ENCODE measurements at places on chromosomes 4 and X.

GRCh38 chr4:47209833-47210232 is 178.5 kb downstream of the GABRB1 start:
- DNase-seq: no peak

DNA sequence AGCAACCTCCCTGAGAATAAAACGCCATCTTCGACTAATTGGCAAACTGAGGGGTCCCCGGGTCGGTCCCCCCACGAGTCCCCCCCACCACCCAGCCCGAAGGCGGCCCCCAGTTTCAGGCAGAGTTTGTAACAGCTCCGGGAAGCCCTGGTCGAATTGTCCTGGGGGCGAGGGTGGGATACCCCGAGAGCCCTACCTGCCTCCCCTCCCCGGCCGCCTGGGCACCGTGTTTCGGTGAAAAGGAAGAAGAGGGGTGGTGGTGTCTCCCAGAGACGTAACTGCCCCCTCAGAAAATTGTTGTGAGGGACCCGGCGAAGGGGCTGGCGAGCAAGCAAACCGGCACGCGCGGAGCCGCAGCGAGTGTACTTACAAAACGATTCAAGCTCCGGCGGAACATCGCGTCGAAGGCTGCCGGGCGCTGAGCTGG is 1.2 kb downstream of the ATP11C start:
- DNase-seq: no peak

DNA sequence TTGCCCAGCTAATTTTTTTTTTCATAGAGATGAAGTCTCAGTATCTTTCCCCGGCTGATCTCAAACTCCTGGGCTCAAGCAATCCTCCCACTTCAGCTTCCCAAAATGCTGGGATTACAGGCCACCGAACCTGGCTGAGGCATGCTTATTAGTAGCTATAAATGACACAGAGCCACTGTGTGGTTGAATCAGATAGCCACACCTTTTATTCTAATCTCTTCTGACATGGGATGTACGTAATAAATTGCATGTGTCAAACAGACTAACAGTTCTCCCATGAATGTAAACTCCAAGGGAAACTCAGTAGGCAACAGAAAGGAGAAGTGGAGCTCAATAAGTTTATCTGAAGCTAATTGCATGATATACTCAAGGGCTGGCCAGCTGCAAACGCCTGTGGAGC is 139.8 kb upstream of the VCX3A start:
- no peak for DNase-seq

- DNase-seq: no peak
These were observed 128.2 kb upstream of the ENPEP start for GRCh38 chr4:110347805-110348204.

DNA sequence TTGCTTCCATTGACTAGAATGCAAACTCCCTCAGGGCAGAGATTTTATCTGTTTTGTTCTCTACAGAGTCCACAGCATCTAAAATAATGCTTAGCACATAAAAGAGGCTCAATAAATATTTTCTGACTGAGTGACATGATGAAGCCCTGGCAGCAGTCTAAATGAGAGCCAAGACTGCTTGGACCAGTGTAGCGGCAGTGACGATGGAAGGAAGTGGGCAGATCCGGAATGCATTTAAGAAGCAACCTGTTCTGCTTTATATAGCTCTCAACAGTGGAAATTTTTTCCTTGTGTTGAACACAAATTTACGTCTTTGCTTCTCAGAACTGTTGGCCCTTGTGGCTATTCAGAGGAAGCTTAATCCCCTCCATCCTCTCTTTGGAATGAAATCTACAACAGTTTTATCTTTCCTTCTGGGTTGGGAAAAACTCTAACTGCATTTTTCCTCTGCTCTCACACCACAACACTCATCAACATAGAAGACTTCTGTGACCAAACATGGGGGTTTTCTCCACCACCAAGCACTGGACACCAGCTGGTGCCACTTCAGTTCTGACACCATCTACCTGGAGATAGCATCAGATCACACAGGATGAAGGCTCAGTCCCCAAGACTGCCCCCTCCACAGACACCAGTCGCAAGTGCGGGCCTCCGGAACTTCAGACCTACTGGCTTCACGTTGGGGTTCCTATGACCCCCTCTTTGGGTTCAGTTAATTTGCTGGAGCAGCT is 7.0 kb upstream of the BEND4 start:
- DNase-seq: no peak

- DNase-seq: no peak
These were observed 598.1 kb downstream of the MID1IP1 start for GRCh38 chrX:39399387-39399786.

DNA sequence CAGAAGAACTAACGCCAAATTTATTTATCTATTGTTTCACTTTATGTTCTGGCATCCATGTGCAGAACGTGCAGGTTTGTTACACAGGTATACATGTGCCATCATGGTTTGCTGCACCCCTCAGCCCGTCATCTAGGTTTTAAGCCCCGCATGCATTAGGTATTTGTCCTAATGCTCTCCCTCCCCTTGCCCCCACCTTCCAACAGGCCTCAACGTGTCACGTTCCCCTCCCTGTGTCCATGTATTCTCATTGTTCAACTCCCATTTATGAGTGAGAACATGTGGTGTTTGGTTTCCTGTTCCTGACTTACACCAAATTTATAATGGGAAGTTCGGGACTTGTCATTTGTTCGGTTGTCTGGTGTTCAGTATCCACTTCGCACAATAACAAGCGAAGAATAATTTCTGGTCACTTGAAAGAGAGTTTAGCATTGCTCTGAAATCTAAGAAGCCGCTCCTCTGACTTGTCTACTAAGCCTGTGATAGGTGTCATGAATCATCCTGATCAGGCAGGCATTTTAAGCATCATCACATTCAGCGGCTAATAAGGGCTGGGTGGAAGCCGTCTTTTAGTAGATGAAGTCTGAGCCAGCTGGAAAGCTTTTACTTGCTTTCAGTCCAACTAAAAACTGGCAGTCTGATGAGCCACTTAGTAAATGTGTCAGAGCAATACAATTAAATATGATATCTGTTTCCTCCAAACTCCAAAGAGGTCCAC is 1065.7 kb upstream of the PABPC4L start:
- no peak for DNase-seq

DNA sequence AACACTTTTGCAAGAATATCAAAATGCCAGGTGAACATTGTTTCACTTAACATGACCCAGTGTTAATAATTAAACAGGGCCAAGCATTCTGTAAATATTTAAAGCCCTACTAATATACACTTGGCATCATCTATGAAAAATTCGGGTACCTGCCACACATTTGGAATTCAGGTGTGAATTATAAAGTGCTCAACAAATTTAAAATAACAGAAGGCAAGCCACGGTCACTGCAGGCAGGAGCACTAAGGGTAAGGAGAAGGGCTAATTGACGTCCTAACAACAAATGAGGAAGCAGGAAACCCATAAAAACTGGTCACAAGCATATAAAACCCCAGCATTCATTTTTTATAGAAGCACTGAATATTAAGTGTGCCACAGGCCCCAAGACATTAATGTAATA is 43.8 kb upstream of the CPEB2 start:
- no peak for DNase-seq

GRCh38 chrX:134671294-134671693 is 13.0 kb upstream of the PLAC1 start:
- DNase-seq: no peak

DNA sequence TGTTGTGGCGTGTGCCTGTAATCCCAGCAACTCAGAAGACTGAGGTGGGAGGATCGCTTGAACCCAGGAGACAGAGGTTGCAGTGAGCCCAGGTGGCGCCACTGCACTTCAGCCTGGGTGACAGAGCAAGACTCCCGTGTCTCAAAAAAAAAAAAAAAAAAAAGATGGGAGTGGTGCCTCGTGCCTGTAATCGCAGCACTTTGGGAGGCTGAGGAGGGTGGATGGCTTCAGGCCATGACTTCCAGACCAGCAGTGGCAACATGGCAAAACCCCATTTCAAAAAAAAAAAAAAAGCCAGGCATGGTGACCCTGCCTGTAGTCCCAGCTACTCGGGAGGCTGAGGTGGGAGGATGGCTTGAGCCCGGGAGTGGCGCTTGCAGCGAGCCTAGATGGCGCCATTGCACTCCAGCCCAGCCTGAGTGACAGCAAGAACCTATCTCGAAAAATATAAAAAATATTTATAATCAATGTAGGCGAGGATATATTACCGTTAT is 27.0 kb downstream of the EIF2S3 start:
- DNase-seq: peak; percentile 50

- DNase-seq: no peak
These were observed 19.2 kb downstream of the SUPT20HL2 start for GRCh38 chrX:24294619-24295018.

- no peak for DNase-seq
These were observed 13.1 kb downstream of the TAB3 start for GRCh38 chrX:30875957-30876356.

DNA sequence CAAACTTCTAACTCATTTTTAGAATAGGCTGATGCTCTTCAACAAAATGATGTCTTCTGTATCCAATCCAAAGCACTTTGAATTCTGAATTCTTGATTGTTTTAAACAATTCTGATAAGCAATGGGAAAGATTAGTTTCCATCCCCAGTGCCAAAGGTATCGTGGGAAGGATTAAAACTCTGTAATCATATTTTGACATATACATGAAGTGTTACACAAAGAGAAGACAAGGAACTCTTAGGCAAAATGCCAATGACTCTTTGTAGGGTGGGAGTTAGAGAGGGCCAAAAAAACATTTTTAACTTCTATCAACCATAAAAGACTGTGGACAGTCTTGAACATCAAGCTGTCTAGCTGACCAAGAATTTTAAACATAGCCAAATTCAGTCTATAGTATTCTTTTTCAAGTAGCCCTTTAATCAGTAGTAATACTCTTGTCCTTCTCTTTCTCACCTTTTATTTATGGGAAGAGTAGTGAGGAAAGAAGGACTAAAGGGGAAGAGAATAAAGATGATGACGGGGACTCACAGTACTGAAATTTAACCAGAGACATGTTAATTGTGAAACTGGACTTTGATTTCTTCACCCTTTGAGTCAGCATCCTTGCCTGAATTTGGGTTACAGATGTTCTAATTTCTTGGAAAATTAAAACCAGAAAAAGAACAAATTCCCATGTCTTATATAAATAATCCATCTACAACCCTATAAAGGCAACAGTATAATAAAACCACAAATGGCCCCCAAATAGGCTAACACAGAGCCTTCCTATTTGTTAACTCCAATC is 51.8 kb upstream of the VEGFD start:
- no peak for DNase-seq

GRCh38 chr4:70632028-70632427 is 3.5 kb downstream of the ENAM start:
- DNase-seq: no peak

GRCh38 chrX:9352243-9352642 is 112.6 kb upstream of the TBL1X start:
- DNase-seq: no peak

DNA sequence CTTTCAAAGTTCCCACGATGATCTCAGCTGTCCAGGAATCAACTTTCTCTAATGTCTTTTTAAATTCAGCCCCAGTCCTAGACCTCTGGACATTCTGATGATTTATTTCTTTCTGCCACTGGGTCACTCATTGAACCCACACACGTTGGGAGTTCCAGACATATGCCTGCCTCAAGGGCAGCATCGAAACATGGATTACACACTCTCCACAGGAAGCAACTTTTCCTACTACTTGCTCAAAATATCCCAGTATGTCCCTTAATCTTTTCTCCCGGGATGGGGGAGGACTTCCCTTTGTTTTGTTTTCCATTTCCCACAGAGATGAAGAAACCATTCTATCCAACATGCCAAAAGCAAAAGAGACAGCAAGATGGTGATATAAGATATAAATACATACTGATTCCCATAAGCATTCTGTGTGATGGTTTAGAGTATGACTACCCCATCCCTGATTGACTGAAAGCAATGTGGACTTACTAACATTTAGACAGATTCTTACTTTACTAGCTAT is 79.8 kb upstream of the PPARGC1A start:
- DNase-seq: no peak

DNA sequence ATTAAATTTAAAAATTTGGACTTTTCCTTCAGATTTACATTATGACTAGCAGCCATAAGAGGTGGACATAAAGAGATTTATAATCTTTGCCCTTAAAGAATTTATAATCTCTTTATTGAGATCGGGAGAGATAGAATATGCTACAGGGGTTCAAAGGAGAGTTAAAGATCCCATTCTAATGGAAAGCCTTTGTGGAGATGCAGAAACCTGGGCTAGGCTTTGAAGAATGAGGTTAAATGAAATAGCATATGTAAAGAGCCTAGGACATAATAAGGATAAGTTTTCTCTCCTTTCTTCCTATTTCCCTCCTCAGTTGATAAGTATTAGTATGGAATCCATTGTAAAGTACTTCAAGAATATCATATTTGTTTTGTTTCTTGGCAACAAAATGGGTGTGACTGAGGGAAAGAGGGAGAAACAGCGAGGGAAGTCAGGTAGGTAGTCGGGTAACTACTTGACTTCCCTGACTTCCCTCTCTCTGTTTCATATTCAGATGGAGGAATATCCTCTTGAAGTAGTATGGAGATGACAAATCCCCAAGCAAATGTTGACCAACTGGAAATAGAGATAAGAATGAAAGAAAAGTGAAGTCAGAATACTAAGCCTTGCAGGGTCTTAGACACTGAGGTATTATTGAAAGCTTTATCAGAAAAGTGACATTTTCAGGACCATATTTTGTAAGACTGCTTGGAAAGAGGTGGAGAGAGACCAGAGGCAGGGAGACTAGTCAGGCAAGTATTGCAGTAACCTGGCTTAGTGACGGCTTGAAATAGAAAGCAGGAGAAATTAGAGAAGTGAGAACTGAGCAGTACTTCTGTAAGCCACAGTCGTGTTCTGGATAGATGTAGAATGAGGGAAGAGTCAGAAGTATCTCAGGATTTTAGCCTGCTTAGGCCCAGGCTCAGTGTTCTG is 82.9 kb downstream of the PDLIM5 start:
- no peak for DNase-seq

GRCh38 chr4:54384563-54384962 is 155.5 kb downstream of the PDGFRA start:
- no peak for DNase-seq

DNA sequence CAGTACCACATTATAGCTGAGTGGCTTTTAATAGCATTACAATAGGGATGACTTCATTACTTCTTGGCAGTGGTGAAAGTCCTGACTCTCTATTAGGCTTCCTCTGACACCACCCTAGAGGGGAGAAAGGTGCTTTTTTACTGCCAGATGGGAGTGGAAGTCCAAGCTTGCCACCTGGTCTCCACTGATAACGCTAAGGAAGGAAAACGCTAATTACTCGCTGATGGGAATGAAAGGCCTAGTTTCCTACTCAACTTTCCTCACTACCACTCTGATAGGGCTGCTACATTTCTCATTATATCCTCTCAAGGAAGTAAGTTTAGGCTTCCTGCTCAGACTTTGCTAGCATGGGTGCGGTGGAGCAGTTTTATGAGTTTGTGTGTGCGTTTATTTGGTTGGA is 62.3 kb upstream of the PAGE3 start:
- no peak for DNase-seq

Measured in CD4-positive, alpha-beta T cell treated with Interleukin-15 for 4 hours (primary cell).